MV-4-11 (cell line): ENCODE measurements at places on chromosomes 2 and 18.

DNA sequence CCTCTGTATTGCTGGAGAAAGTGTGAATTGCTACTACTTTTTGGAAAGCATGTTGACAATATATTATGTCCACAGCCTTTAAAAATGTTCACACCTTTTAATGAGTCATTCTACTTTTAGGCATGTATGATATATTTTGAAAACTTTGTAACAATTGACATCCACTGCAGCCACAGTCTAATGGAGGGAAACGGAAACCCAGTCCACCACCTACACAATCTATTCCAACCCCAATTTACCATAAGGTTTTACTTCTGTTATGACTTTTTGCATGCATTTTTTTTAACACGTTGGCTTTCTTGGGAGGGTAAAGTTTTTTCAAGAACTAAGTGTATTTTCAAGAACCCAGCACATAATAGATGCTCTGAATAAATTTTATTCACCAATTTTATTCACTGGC lies 38.5 kb upstream of the ATP8B1 start:
- no peak for DNase-seq

DNA sequence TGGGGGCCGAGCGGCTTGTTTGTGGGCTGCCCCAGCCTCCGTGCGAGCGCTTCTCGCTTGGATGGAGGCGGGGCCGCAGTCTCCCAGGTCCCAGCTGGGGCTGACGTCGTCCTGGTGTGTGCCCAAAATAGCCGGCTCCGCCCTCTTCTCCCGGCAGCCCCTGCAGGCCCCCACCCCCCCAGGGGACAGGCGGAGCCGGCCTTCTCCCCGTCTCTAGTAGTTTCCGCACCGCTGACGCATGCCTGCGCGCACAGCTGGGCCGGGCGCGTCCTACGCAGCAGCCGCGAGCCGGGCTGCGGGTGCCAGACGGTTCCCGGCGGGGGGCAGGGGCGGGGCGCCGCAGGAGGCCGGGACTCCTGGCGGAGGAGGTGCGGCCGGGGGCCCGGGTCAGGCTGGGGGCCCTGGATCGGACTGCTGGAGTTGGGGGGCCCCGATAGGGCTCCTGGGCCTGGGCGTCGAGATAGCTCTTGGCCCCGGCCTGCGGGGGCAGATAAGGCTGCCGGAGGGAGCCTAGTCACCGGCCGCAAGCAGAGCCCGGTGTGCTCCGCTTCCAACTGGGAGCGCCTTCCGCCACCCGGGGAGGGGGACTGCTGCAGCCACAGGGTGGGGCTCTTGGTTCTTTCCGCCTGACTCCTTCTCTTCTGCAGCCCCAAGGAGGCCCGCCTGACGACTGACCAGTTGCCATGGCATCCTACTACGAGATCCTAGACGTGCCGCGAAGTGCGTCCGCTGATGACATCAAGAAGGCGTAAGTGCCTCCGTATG lies at the start of gene DNAJB2:
TSS of gene DNAJB2 (plus strand) at position 216 of the 765 bp plus-strand sequence. CDS start at position 684, 468 bp downstream.
- peak; percentile 97 for DNase-seq

DNA sequence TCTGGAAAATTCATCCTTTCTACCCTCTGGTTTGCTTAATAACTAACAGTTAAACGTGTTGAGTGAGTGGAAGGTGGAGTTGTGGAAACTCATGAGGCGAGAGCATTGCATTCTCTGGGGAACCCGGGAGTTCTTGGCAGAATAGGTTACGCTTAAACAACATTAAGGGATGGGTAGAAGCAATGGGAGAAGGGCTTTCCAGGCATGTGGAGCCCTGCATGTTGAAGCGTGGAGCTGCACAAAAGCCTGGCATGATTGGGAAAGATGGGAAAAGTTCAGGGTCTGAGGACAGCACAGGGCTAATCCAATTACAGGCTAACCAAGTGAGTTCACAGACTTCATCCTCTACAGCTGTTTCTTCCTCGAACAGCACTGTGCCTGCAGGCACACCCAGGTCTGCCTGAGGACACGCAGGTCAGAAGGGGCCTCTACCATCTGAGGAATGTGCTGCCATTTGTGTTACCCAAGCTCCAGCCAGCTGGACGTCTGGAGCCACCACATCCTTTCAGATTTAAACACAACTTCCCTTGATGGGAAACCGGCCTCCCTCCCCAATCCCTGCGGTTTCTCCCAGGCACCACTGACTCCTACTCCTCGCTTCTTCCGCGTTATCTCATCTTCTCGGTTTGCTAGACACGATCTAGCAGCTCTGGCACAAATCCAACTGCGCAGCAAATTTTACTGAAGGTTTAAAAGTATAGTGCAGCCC lies 164.2 kb downstream of the ANTXR1 start:
- peak; percentile 98 for DNase-seq

DNA sequence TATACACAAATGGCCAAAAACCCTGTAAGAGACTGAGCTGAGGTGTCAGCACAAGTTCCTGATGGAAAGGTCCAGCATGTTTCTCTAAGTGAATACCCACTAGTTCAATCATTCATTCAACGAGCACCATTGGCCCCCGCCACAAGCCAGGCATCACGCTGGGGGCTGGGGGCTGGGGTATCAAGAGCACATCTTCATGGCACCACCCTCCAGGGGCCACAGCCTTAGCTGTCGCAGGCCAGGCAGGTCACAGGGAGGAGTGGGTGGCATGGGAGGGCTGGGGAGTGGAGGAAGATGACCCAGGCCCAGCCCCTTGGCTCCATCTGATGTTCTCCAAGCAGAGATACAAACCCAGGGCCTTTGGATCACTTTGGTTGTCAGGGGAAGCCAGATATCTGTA lies 97.9 kb downstream of the ACKR3 start:
- DNase-seq = no peak

GRCh38 chr2:142041105-142041504 lies 89.7 kb downstream of the LRP1B start:
- no peak for DNase-seq

- no peak for DNase-seq
These were observed 49.0 kb downstream of the MARCO start for GRCh38 chr2:118990757-118991545.

- DNase-seq = peak; percentile 80
These were observed 786 bp upstream of the ZFP36L2 start for GRCh38 chr2:43226955-43227829.

DNA sequence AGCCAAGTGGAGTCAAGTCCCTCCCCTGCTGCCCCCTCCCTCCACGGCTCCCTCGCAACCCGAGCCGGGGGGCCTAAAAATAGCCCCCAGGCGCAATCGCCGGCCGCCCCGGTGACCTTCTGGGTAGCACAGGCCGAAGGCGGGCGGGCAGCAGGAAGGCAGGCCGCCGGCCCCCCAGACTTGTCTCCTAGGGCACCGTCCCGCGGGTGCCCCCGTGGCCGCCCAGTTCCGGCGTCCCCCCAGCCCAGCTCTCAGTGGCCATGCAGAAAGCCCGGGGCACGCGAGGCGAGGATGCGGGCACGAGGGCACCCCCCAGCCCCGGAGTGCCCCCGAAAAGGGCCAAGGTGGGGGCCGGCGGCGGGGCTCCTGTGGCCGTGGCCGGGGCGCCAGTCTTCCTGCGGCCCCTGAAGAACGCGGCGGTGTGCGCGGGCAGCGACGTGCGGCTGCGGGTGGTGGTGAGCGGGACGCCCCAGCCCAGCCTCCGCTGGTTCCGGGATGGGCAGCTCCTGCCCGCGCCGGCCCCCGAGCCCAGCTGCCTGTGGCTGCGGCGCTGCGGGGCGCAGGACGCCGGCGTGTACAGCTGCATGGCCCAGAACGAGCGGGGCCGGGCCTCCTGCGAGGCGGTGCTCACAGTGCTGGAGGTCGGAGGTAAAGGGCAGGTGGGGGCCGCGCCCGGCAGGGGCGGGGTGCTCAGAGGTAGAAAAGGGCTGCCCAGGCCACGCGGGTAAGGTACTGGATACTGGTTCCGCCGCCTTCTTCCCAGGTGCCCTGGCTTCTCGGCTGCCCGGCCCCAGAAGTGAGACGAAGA lies at the start of gene SPEG:
TSS of gene SPEG (plus strand) at position 126 of the 808 bp plus-strand sequence. CDS start at position 261, 135 bp downstream.
- no peak for DNase-seq

GRCh38 chr18:50194631-50195532 lies at the start of gene MYO5B:
Gene MYO5B (minus strand): TSS chr18:50195147. CDS start chr18:50194793, 354 bp downstream.
- no peak for DNase-seq

- DNase-seq = no peak
These were observed 1180.7 kb upstream of the CRIM1 start for GRCh38 chr2:35174845-35175244.

GRCh38 chr2:235937936-235938335 lies 230.2 kb downstream of the GBX2 start:
- peak; percentile 30 for DNase-seq

GRCh38 chr18:55407191-55407590 lies 180.8 kb downstream of the TCF4 start:
- no peak for DNase-seq
